ENCODE measurements at places on chromosomes 3 and 15. TPM values are rescaled to one million over a fixed set of nuclear protein-coding genes. Genes with fewer than 3 reads are reported as not detected.

GRCh38 chr3:161689584-161690298, 193.1 kb downstream of the OTOL1 start:
- no peak for DNase-seq

GRCh38 chr3:29581311-29581710, 300.4 kb downstream of the RBMS3 start:
- no peak for DNase-seq

DNA sequence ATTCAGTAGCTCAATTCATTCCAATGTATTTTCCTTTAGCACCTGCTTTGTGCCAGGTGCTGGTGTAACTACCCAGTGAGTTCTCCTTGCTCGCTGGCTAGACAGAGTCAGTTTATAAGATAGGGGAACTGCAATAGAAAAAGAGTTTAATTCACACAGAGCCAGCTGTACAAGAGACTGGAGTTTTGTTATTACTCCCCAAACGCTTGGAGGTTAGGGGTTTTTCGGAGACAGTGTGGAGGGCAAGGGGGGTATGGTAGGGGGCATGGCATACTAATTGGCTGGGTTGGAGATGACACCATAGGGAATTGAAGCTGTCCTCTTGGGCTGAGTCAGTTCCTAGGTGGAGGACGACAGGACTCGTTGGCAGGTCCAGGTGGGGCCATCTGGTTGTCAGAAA, 5.4 kb upstream of the CFAP91 start:
- no peak for DNase-seq

- DNase-seq, result no peak
Measured at GRCh38 chr3:96449803-96450202, 364.6 kb upstream of the EPHA6 start.

- DNase-seq, result peak; percentile 83
Measured at GRCh38 chr3:101827211-101828174, 21.8 kb upstream of the NFKBIZ start.

DNA sequence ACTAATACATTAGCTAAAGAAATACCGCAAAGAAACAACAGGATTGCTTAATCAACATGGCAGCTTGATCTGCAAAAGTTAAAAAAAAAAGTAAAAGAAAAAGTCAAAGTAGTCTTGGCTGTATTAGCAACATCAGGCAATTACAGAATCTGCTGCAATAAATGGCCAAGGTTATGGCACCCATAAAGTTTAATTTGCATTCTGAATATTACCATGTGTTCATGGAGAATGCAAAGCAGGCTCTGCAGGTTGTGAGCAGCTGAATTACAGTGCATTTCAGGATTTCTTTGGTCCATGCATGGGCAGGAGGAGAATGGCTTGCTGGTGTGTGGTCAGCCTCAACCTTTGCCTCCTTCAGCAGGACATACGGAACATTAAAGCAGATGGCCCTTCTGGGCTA, 199.1 kb upstream of the AZI2 start:
- no peak for DNase-seq

DNA sequence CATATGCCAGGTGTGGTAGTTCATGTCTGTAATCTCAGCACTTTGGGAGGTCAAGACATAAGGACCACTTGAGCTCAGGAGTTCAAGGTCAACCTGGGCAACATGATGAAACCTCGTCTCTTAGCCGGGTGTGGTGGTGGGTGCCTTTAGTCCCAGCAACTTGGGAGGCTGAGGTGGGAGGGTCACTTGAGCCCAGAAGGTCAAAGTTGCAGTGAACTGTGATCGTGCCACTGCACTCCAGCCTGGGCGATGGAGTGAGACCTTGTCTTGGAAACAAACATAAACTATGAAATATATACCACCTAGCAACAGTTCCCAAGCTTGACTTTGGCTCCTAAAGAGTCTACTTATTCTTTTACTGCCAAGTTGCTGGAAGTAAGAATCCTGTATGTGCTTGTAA, 30.9 kb downstream of the UBE3A start:
- DNase-seq, result no peak

DNA sequence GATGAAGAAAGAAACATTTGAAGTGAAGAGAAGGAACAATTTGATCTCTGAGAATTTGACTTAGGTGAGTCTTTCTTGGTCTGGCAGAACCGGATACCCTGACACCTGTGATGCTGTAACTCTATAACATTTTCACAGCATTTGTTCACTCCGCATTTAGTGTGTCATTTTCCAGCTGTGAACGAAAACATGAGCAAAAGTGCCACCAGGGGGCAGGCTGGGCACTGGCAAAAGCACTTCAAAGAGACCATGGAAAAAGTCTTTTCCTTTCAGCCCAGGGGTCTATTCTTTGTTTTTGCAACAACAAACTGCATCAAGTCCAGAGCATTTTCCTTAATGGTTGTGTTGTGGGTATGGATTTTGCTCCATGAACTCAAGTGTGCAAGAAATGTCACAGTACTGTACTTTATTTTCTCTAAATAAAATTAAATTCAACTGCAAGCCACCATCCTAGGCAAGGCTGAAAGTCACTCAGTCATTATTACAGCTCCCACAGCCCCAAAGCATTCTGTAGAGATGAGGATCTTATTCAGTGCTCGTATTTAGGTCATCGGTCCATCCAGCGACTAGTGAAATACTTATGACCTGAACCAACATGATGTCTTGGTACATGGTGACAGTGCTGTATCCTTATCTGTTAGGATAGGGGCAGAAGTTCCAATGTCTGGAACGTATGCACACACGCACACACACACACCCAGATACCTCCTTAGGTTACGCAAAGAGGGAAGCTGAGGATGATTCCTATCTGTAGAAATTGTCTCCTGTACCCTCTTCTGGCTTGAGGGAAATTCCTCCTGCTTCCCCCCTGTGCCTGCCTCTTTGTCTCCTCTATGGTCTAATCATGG, 125.5 kb downstream of the GADL1 start:
- DNase-seq, result peak; percentile 68

- no peak for DNase-seq
Measured at GRCh38 chr3:4270720-4271119, 32.4 kb upstream of the SETMAR start.

DNA sequence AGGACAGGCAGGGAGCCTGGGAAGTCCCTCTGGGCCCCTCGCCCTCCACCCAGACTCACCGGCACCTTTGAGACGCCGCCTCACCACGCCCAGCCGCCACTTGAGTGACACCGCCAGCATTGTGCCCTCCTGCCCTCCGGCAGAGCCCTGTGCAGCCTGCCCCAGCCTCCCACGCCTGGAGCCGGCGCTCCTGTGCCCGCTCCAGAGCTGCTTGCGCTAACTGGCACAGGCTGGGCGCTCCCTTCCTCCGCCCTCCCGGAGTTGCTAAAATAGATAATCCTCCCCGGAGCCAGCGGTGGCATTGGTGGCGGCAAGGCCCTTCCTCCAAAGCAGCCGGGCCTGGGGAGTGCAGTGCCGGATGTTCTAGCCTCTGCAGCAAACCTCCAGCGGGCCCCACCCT, 15.7 kb upstream of the GRIP2 start:
- DNase-seq, result peak; percentile 55

DNA sequence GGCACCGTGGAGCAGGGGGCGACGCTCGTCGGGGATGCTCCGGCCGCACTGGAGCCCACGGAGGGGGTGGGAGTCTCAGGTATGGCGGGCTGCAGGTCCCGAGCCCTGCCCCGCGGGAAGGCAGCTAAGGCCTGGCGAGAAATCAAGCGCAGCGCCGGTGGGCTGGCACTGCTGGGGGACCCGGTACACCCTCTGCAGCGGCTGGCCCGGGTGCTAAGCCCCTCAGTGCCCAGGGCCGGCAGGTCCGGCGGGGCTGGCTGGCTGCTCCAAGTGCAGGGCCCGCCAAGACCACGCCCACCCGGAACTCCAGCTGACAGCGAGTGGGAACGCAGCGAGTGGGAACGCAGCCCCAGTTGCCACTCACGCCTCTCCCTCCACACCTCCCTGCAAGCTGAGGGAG, 676.4 kb downstream of the SI start:
- no peak for DNase-seq

- DNase-seq, result no peak
Measured at GRCh38 chr3:112582244-112582874, 20.5 kb downstream of the SLC35A5 start.

- no peak for DNase-seq
Measured at GRCh38 chr3:51703761-51704510, 2.9 kb upstream of the GRM2 start.

DNA sequence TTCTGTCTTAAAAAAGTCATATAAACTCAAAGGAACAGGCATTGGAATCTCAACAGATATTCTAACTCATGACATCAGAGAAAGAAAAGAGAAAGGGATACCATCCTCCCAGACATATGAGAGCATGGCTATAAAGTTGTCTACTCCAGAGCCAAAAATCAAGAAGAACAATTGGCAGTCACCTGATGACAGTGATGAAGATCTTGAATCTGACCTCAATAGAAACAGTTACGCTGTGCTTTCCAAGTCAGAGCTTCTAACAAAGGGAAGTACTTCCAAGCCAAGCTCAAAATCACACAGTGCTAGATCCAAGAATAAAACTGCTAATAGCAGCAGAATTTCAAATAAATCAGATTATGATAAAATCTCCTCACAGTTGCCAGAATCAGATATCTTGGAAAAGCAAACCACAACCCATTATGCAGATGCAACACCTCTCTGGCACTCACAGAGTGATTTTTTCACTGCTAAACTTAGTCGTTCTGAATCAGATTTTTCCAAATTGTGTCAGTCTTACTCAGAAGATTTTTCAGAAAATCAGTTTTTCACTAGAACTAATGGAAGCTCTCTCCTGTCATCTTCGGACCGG, 35.9 kb downstream of the UNC13C start:
- no peak for DNase-seq

Gene UROC1
- total RNA-seq, result not detected

Gene CAMK1
- 8.4 TPM for total RNA-seq

Gene PRR20G
- not detected for total RNA-seq

Gene TMIE
- total RNA-seq, result 0.43 TPM

Gene BFSP2
- total RNA-seq, result not detected

Gene LAMB2
- 740 TPM for total RNA-seq

Gene CASR
- not detected for total RNA-seq

Gene CCR5
- total RNA-seq, result 7.2 TPM

Gene LMAN1L
- 6.3 TPM for total RNA-seq

Gene BCHE
- total RNA-seq, result 0.62 TPM

Gene SLC27A2
- total RNA-seq, result not detected
